ENCODE measurements at places on chromosomes 12 and 14. TPM values are rescaled to one million over a fixed set of nuclear protein-coding genes. Genes with fewer than 3 reads are reported as not detected.

Gene GALNT6
- 16.1 TPM for total RNA-seq

DNA sequence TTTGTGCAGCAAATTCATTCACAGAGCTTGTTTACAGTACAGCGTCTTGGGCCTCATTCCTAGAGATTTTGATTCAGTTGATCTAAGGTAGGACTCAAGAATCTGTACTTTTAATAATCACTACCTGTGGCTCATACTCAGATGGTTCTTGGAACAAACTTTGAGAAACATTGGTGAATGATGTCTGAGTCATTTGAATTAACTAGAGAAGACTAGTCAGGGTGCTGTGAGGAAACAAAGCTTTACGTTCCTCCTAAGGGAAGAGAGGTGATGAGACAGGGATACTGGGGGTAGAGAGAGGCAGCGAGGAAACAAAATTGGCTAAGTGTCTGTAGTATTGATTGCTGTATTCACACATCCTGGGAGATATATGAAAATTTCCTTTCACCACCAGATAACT, 109.4 kb downstream of the SLC15A5 start:
- no peak overlapping the region for H3K4me3 ChIP-seq
- H3K36me3 ChIP-seq, result no peaks in the 10 kb centered on the region
- no peaks in the 10 kb centered on the region for H3K27me3 ChIP-seq
- no peak for DNase-seq

- H3K4me1 ChIP-seq, result peaks cover 5% of the 10 kb centered on the region
- DNase-seq, result no peak
- no peak overlapping the region for H3K4me3 ChIP-seq
Observed at GRCh38 chr12:130280231-130280630, 57.5 kb upstream of the PIWIL1 start.

- DNase-seq, result no peak
- no peak overlapping the region for H3K4me3 ChIP-seq
- H3K4me1 ChIP-seq, result no peaks in the 10 kb centered on the region
Observed at GRCh38 chr12:71178162-71178561, 20.4 kb upstream of the TSPAN8 start.

GRCh38 chr12:5571115-5571514, 139.2 kb downstream of the NTF3 start:
- H3K27me3 ChIP-seq, result no peaks in the 10 kb centered on the region
- no peaks in the 10 kb centered on the region for H3K36me3 ChIP-seq
- H3K4me3 ChIP-seq, result no peak overlapping the region
- no peaks in the 10 kb centered on the region for H3K4me1 ChIP-seq

DNA sequence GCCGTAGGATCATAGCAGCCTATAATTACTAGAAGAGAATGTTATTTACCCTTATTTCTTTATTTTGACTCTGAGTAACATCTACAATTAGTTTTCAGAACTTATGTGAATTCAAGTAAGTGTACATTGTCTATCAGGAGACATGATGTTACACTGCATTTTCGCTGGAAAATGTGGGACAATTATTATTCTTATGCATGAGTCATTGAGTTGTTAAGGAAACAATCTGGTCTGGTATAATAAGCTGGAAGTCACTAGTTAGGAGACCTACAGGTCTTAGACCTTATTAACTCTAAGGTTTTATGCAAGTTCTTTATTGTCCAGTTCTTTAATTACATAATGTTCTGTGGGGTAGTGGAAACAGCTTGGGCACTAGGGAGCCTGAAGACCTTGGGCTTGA, 5.8 kb downstream of the KTN1 start:
- no peak overlapping the region for H3K27ac ChIP-seq
- no peak overlapping the region for H3K4me3 ChIP-seq
- H3K4me1 ChIP-seq, result peaks cover 10% of the 10 kb centered on the region

- H3K4me1 ChIP-seq, result no peaks in the 10 kb centered on the region
- no peaks in the 10 kb centered on the region for H3K27me3 ChIP-seq
- no peak overlapping the region for H3K27ac ChIP-seq
- H3K36me3 ChIP-seq, result peaks cover 23% of the 10 kb centered on the region
- no peak overlapping the region for H3K4me3 ChIP-seq
- DNase-seq, result no peak
Observed at GRCh38 chr14:50148799-50149198, 32.4 kb upstream of the VCPKMT start.

DNA sequence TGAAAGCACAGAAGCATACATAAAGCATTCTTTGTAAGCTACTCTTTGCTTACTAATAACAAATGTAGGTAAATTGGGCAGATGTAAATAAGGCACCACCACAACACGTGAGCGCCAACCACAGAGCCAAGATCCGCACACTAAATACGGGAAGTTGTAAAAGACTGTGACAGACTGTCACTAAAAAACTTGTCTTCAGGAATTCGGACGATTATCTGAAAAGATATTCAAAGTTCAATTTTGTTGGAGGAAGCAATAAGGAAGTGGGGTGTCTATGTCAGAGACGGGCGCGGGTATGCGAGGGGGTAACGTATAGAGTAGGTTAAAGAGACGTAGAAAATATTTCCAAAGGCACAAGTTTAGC, 1.5 kb upstream of the HSP90B1 start:
- H3K4me3 ChIP-seq, result peak overlapping the region; percentile 82
- H3K27ac ChIP-seq, result peak overlapping the region; percentile 97
- H3K4me1 ChIP-seq, result peaks cover 38% of the 10 kb centered on the region
- peaks cover 16% of the 10 kb centered on the region for H3K36me3 ChIP-seq
- H3K27me3 ChIP-seq, result no peaks in the 10 kb centered on the region
- peak; percentile 68 for DNase-seq

GRCh38 chr14:55936691-55937090, 181.5 kb upstream of the PELI2 start:
- H3K4me3 ChIP-seq, result no peak overlapping the region
- no peaks in the 10 kb centered on the region for H3K27me3 ChIP-seq
- H3K36me3 ChIP-seq, result no peaks in the 10 kb centered on the region
- no peak for DNase-seq
- H3K4me1 ChIP-seq, result no peaks in the 10 kb centered on the region

DNA sequence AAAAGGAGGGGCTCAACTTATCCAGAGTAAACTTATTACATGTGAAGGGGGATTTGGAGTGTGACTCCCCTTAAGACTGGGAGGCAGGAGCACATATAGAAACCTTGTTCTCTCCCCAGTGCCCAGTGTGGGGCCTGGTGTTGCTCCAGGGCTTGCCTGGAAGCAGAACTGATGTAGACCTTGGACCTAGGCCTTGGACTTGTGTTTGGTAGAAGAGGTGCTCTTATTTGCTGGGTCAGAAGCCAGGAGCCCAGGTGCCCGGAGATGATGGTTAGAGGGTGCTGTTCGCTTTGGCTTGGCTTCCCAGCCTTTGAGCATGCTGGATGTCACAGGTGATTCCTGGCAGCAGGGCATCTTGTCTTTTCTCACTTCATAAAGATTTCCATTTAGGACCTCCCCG, 110.4 kb downstream of the SMOC1 start:
- no peaks in the 10 kb centered on the region for H3K36me3 ChIP-seq
- no peak overlapping the region for H3K4me3 ChIP-seq
- no peak overlapping the region for H3K27ac ChIP-seq
- no peaks in the 10 kb centered on the region for H3K4me1 ChIP-seq

- H3K4me3 ChIP-seq, result no peak overlapping the region
- DNase-seq, result no peak
- H3K36me3 ChIP-seq, result no peaks in the 10 kb centered on the region
- H3K27me3 ChIP-seq, result no peaks in the 10 kb centered on the region
- H3K27ac ChIP-seq, result no peak overlapping the region
- H3K4me1 ChIP-seq, result no peaks in the 10 kb centered on the region
Observed at GRCh38 chr14:53526200-53526599, 373.1 kb upstream of the DDHD1 start.

- no peaks in the 10 kb centered on the region for H3K4me1 ChIP-seq
- peaks cover 18% of the 10 kb centered on the region for H3K36me3 ChIP-seq
- H3K27ac ChIP-seq, result no peak overlapping the region
- no peak for DNase-seq
- no peaks in the 10 kb centered on the region for H3K27me3 ChIP-seq
Observed at GRCh38 chr14:96281486-96281885, 25.5 kb downstream of the BDKRB1 start.

All from T-cell (primary cell).